NCI-H1417 treated with DMSO at 0.1 percent for 48 hours (cell line): ENCODE measurements at places on chromosomes 6 and 20.

DNA sequence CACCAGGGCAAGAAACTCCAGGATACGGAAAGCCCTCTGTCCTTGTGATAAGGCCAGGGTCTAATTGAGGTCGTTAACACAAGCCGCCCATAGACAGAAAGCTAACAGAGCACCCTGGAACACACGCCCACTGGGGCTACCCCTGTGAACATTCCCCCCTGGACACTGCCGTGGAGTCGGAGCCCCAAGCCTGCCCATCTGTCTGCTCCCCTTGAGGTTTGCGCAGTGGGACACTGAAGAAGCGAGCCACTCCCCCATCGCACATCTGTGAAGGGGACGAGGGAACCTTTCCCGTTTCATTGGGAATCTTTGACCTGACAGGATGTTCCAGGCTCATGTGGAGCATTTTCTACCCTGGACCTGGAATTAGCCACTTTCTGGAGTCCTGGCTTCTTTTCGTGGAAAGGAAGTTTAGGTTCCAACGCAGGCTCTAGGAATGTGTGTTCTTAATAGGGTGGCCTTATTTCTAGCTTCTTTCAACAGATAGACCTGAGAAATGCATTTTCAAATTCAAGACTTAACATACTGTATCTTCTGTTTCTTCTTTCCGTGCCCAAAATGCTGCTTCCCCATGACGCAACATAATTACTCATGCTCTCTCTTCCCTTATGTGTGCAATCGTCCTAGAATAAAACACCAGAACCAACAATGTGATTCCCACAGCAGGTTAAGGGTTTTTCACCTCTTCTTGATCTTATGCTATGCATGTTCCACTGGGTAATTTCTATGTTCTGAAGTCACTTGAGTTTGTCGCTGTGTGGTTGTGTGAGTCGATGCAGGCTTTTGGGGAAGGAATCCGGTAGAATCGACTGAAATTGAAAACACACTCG lies 161.1 kb downstream of the ERMARD start:
- no peak for DNase-seq

DNA sequence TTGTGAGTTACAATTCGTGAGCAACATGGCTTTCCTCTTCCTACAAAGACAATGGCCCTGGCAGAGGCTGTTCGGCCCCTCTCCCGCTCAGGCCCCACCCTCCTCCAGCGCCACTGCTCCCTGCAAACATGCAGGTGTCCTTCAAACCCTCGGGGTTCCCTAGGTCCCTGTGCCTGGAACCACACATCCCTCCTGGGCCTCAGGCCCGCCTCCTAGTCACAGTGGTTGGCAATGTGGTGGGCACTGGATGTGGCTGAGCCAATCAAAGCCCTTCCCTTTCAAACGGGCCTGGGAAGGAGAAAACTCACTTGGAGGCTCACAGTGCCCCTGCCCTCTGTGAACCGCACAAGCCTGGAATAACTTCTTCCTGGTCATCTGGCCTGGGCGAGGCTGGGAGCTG lies 147.2 kb downstream of the TFAP2C start:
- no peak for DNase-seq

DNA sequence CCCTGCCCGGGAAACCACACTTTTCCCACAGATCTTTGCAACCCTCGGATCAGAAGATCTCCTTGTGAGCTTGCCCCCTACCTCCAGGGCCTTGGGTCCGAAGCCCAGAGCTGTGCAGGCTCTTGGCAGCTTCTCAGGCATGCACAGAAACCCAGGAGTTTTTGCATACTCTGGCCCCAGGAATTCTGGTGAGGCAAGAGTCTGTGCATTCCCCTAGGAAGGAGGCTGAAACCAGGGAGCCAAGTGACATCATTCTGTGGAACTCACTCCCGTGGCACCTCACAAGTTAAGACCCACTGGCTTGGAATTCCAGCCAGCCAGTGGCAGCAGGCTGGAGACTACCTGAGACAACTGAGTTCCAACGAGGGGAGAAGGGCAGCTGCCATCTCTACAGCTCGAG lies 100.1 kb downstream of the TNFRSF21 start:
- no peak for DNase-seq

DNA sequence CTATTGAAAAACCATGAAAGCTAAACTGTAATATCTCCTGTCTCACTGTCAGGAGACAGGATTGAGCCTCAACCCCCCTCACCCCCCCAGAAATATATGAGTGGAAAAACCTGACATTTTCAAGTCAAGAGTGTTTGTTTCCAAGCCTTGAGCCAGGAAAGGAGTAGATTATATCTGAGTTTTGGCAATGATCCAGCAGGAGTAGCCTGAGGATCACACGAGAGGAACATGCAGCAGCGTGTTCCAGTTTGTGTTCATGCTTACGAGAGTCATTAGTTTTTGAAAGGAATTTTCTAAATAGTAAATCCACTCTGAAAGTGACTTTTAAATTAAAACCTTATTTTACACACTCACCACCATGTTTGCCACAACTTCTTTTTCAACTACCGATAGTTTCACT lies 15.8 kb downstream of the IL22RA2 start:
- no peak for DNase-seq

DNA sequence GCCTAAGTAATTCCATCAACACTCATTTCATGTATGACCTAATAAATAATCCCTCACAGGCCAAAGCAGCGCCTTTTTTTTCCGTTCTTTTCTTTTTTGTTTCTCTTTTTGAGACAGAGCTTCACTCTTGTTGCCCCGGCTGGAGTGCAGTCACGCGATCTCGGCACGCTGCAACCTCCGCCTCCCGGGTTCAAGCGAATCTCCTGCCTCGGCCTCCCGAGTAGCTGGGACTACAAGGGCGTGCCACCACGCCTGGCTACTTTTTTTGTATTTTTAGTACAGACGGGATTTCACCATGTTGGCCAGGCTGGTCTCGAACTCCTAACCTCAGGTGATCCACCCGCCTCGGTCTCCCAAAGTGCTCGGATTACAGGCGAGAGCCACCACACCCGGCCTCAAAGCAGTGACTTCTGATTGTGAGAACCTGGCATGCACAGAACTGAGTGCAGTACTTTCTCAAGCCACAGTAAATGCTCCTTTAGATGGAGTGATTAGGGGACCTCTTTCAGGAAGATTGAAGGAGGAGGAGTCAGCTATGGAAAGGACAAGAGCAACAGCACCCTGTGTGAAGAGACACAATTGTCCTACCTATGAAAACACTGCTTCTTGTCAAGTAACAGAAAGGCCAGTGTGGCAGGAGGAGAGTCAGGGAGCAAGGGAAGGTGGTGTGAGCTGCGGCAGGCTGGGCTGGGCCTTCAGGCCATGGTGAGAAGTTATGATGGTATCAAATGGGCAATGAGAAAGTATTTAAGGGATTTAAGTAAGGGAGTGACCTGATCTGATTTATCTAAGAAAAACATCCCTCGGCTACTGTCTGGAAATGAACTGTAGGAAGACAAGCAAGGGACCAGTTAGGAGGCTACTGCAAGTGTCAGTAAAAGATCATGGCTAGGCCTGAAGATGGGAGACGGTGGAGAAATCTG lies 1.7 kb upstream of the SCAF8 start:
- DNase-seq = no peak

- no peak for DNase-seq
Measured at GRCh38 chr6:42511803-42512422, 51.9 kb upstream of the UBR2 start.

DNA sequence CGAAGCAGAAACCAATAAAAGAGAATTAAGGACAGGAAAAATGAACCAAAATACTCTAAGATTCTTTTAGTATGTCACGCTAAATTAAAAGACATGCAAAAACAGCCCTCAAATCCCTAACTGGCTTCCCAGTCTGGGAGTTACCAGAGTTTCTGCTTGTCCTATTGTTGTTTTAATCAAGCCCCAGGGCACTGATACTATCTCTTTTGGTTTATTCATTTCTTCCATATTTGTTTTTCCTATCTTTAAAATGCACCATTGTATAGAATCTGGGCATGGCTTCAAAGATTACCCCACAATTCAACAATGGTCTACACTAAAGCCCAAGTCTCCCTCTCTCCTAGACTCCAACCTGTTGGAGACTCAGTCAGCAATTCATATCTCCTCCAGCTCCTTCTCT lies 169.1 kb downstream of the MYLK4 start:
- no peak for DNase-seq

DNA sequence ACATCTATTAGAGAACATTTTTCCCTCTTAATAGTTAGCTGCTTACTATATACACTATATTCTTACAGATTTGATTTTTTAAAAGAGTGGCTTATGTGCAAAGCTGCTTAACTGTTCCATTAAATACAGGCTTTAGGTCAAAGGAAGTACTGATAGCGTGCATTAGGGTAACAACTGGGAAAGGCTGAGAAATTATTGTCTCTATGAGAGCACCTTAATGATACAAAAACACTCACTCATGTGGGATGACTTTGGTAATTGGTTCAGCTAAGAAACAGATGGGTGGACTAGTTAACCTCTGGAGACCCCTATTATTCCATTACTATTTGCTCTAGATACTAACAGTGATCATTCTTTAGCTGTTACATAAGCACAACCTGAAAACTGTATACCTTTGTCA lies 4.0 kb downstream of the DCDC2 start:
- DNase-seq = no peak

- DNase-seq = no peak
Measured at GRCh38 chr20:57695940-57696339, 13.9 kb downstream of the PMEPA1 start.

- DNase-seq = no peak
Measured at GRCh38 chr6:28927846-28928245, 4.1 kb upstream of the TRIM27 start.
